ENCODE measurements at places on chromosomes 3 and 15.
A peak's percentile ranks its signal among the peaks of the same experiment; 100 is the strongest.

GRCh38 chr3:87209111-87209510 is 18.0 kb upstream of the CHMP2B start:
- no peak for DNase-seq

DNA sequence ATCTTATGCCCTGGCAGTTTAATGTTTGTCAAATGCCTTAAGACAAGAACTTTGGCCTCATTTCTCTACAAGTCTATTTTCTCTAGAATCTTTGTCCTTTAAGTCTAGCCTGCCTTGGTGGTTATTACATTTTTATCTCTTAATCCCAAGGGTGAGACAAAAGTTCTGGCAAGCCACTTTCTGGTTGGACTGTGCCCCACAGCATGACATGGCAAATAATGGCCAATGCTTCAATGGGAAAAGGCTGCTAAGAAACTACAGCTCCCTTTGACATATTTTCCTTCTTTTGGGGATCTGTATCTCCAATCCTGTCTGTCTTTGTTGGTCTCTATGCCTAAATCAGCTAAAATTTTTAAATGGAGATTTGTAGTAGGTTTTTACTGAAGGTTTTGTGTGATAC is 181.6 kb upstream of the MBNL1 start:
- no peak for DNase-seq

GRCh38 chr15:70243686-70244540 is 146.2 kb upstream of the TLE3 start:
- DNase-seq, result no peak

- peak; percentile 72 for DNase-seq
Observed at GRCh38 chr3:134312873-134313846, 61.1 kb downstream of the AMOTL2 start.

DNA sequence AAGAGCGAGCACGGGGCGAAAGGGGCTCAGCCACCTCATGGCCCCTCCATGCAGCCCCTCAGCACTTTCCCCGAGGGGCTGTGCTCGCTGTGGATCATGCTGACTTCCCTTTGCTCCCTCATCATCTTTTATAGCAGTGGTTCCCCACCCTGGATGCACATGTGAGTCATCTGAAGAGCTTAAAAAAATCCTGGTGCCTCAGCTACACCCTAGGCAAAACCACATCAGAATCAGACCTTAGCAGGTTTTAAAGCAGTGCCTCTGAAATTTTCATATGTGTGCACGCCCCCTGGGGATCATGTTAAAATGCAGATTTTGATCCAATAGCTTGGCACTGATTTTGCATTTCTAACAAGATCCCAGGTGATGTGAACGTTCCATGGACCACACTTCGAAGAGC is 50.9 kb downstream of the FEM1B start:
- DNase-seq, result no peak

All from fibroblast of skin of right quadriceps (primary cell).